Mesothelial cell of epicardium (in vitro differentiated cells): ENCODE measurements at places on chromosomes 16 and 17. TPM values are rescaled to one million over a fixed set of nuclear protein-coding genes. Genes with fewer than 3 reads are reported as not detected.

DNA sequence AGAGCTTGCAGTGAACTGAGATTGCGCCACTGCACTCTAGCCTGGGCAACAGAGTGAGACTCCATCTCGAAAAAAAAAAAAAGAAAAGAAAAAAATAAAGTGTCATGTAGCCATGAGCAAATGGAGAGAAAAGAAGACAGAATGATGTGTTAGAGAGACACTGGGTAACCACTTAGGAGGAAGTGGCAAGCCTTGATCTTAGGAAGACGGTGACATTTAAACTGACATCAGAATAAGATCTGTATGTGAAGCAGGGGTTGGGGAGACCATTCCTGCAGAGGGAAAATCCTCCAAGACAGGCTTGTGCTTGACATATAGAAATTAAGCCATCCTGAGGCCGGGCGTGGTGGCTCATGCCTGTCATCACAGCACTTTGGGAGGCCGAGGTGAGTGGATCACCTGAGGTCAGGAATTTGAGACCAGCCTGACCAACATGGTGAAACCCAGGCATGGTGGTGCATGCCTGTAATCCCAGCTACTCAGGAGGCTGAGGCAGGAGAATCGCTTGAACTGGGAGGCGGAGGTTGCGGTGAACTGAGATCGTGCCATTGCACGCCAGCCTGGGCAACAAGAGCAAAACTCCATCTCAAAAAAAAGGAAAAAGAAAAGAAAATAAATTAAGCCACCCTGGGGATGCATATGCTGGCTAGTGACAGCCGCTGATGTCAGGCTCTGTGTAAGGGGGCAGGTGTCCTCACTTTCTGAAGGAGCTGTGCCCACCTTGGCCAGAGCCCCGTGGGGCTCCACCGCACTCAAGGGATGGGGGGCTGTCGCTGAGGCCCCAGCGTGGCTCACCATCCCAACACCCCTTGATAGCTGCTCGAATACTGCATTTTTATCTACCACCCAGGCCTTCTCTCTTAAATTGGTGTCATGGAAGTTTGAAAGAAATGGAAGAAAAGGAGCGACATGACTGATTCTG is 13.1 kb upstream of the CYB5B start:
- DNase-seq: no peak

DNA sequence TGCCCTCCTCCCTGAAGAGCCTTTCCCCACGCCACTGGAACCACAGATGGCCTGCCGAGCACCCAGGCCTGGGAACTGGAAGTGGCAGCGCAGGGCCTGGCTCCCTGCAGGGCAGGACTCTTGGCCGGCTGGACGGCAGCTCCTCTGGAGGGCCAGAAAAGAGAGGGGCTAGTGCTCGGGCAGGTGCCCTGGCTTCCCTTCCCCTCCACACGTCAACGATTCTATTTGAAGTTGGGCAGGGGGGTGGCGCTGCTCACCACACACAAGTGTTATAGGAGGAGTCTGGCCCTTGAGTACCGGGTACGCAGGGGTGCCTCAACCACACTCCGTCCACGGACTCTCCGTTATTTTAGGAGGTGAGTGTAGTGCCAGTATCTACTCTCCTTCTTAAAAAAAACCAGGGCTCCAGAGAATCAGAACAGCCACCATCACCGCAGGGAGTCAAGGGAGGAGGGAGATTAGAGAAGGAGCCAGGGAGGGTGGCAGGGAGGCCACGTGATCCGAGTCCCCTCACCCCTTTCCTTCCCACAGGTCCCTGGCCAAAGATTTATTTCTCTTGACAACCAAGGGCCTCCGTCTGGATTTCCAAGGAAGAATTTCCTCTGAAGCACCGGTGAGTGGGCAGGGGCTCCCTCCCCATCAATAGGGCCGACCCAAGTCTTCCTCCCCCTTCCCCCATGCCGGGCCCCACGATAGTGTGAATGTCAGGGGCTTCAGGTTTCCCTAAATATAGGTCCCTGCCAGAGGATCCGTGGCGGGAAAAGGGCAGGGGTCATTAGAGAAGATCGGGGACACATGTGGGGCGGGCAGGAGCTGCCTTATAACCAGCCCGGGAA is 1.4 kb upstream of the ALDOA start:
- no peak for DNase-seq

DNA sequence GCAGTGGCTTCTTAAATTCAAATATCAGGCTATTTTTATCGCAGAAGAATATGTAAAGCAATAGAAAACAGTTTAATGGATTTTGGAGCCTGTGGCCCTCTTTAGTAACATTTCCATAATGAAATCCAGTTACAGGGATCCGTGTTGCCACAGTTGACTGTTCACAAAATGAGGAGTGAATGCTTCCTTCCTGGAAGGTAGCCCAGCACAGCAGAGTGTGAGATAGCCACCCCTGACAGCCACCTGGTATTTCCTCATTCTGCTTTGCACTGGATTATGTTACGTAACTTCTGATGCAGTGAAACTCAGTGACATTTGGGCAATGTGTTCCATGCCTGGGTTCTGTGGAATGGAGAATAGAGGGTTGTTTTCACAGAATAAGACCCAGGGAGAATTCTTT is 517.2 kb downstream of the RBFOX1 start:
- no peak for DNase-seq

DNA sequence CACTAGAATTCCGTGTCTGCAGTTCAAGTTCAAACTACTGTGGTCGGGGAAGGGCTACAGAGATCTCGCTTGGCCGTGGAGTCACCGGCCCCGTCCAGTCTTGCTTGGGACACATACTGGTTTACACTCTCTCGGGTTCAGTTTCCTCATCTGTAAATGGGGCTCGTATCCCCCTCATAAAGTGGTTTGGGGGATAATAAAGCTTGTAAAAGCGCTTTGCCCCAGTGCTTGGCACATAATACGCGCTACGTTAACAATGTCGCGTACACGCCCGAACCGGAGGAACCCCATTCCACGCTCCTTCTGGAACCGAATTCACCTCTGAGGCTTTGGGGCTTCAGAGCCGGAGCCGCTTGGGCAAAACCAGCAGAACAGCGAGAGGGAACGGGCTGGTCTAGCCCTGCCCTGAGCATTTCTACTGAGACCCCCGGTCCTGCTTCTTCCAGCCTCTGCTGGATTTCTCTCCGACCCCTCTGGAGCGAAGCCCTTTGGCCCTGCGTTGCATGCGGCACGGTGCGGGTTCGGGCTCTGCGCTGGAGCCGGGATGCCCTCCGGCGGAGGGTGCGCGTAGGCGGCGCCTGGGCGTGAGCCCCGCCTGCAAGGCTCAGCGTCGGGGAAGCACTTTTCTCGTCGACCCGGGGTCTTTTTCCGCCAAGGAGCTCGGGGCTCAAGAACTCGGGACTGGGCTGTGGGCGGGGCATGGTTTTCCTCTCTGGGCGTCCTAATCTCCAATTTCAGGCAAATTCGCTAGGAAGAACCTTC is 26.1 kb upstream of the HOXB13 start:
- DNase-seq: peak; percentile 59

Gene CNGB1
- total RNA-seq: 0.07 to 0.27 TPM (median 0.14 TPM) in 3 replicates

DNA sequence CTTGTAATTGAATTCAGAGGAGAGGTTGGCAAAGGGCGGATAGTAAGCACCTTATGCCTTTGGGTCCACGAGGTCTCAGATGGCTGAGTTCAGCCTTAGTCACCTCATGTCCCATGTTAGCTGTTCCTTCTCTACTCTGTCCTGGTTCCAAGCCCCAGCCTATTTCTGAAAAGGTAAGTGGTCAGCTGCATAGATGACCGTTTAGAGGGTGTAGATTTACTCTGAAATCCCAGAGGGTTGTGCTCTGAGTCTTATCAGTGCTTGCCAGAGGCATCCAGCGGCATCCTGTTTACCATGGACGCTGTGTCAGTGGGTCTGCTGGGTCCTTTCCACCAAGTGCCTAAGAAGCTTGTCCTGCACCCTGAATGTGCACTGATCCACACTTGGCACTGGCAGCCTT is 1.9 kb downstream of the ZNF778 start:
- no peak for DNase-seq
